ENCODE measurements at places on chromosomes 1 and 21.
A peak's percentile ranks its signal among the peaks of the same experiment; 100 is the strongest.

GRCh38 chr1:219086956-219087469, 86.7 kb upstream of the LYPLAL1 start:
- no peak for DNase-seq

DNA sequence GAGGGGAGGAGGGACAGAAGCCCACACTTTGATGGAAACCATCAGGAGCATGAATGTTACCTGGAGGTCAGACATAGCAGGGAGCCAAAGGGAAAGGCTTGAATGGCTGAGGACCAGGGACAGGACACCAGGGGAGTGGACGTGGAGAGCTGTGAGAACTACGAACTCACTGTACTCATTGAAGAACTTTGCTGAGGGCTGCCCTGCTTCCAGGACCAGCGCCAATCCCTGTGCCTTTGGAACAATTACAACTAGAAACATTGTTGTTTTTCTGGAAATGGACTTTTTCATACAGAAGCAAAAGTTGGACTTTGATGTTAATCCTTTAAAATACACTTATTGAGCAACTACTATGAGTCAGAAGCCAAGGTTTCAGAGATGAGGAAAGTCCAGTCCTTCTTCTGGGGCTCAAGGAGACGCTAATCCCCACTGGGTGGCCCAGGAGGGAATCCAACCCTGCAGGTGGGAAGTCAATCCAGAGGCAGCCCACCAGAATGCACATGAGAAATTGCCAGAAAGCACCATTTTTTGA, 12.9 kb downstream of the TSPAN2 start:
- DNase-seq, result no peak

DNA sequence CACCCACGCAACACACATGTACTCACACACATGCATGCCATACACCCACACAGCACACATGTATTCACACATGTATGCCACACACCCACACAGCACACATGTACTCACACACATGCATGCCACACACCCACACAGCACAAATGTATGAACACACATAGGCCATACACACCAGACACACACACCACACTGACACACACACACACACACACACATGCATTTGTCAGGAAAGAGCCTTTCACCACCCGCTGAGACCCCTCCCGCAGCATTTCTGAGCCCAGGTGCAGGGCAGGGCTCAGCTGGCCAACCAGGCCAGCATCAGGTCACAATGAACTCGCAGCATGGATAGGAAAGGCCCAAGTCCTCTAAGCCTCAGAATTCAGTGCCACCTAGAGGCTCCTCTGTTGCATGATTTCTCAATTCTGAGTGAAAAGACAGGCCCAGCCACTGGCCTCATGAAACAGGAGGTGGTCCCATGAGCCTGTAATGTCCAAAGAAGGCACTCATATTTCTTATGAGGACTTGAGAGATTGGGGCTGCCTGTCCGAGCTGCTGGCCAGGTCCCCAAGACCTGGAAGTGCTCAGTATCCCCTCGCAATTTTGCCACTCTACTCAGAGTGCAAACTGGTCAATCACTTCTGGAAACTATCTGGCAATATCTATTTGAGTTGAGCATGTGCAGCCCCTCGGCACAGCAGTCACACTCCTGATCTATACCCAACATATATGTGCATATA, 57.3 kb downstream of the PSMG1 start:
- DNase-seq, result peak; percentile 43

- no peak for DNase-seq
Measured at GRCh38 chr1:72278461-72278860, 3.9 kb downstream of the NEGR1 start.

GRCh38 chr1:181390410-181391077, 92.8 kb upstream of the CACNA1E start:
- no peak for DNase-seq

DNA sequence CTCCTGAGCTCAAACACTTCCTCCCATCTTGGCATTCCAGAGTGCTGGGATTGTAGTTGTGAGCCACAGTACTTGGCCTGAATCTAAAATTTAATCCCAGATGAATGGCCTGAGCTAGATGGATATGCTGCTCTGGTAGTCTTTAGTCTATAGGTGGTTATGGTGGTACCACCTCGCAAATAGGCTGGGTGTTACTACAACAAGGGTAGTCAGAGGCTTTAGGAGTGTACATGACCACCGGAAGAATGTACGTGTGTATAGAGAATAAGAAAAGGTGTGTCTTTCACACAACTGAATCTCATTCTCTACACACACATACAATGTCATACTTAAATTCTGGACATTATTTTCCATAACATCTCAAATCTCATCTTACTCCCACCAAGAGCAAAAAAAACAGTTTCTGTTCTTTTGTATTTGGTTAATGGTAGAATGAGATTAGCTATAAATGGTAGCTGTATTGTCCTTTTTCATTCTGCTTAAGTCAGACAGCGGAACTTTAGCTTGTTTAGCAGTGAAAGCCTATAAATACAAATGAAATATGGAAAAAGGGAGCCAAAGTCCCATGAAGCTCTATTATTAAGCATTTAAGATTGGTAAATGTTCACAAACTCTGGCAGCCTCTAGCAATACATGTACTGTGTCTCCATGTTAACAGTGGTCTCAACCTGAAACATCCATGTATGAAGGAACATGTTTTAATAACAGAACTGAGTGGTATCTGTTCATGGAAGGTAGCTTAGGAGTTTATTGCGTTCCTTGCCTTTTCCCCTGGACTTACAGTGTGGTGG, 16.2 kb downstream of the CAP1 start:
- DNase-seq, result no peak

DNA sequence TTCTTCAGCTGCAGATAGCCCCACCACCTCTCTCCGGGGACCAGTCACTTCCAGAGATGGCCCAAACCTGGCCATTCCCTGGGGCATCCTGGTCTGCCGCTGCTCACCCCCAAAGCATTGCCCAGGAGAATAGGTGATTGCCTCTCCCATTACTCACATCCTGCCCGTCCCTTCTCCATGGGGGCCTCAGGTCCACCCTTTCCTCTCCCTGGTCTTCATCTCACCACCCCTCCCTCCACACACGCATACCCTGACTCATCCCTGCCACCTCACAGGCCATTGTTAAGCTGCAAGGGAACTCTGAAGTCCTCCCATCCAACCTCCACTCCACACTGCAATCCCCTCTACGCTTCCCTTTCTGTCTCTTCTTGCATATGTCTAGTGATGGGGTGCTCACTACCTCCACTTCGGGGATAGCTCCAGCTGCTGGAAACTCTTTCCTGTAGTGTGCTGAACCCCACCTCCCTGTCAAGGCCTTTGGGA, at the start of gene PLEKHG5:
Gene PLEKHG5, minus strand, starts transcription at position 188 of the 483 bp plus-strand sequence. CDS start 14,096 bp downstream, outside the sequence.
- peak; percentile 43 for DNase-seq

- DNase-seq, result no peak
Measured at GRCh38 chr1:33094486-33094885, 13.5 kb downstream of the AZIN2 start.

- DNase-seq, result no peak
Measured at GRCh38 chr1:36085686-36086526, 2.0 kb downstream of the TEKT2 start.

- no peak for DNase-seq
Measured at GRCh38 chr1:222817529-222817928, 2.7 kb downstream of the DISP1 start.

GRCh38 chr21:34574601-34575529, 40.0 kb downstream of the RCAN1 start:
- DNase-seq, result no peak

DNA sequence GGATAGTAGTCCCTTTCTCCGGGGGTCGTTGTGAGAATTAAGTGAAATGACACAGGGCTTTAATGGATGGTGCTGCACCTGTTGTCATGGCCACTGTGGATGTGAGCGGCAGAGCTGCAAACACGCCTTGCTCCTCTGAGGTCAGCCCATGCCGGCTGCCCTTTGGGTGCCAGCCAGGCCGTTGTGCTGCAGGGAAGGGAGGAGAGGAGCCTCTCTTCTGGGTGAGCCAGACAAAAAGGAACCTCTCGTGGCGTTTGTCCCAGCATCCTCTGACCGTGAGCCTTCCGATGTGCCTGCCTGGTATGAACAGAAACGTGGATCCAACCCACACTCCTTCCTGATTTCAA, 383.0 kb upstream of the VAMP3 start:
- DNase-seq, result no peak

DNA sequence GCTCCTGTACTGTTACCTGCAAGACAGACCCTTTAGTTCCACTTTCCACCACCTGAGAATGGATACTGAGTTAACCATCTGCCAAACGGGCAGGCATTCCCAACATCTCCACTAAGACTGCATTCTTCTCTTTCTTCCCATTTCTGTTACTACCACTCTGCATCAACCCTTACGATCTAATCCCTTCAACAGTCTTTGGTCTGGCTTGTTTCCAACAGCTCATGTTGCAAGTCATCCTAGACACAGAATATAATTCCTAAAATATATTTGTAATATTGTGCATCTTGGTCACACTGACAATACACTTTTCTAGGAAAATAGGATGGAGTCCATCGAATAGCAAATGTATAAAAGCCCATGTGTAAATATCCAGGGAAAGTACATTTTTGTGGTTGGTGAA, 166.7 kb downstream of the SIPA1L2 start:
- DNase-seq, result no peak

- no peak for DNase-seq
Measured at GRCh38 chr1:112263042-112263441, 133.0 kb upstream of the CTTNBP2NL start.

- peak; percentile 98 for DNase-seq
Measured at GRCh38 chr1:156801409-156802121, 15.1 kb downstream of the SH2D2A start.

DNA sequence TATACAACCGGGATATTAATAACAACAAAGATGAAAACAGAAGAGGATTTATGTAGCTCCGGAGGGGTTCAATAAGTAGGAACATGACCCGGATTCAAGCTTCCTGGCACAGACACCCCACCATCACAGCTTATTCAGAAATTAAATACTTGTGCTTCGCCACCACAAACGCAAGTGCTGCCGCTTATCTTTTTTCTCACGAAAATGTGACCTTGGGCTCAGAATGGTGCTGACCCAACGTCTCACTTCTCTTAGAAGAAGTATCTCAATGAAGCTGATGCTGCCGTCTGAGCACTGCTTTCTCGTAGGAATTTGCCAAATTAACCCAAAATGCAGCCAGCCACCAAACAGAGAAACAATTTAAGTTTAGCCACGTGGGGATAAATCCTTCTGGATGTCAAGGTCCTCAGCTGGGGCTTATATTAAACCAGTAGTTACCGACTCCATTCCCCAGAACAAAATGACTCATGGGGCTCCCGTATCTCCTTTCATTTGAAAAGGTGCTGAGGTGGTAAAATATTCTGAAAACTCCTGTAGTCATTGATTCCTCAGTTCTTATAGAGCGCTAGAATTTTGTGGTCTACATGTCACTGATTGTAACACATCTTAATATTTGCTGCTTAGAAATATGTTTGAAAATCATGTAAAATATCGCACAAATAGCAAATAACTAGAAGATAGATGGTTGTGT, 466.7 kb downstream of the SMYD3 start:
- no peak for DNase-seq

- DNase-seq, result no peak
Measured at GRCh38 chr1:156429313-156430060, 60.5 kb downstream of the RHBG start.

GRCh38 chr1:150981177-150981804, 801 bp upstream of the ANXA9 start:
- no peak for DNase-seq

GRCh38 chr1:30661311-30661710, 62.1 kb downstream of the MATN1 start:
- DNase-seq, result no peak

DNA sequence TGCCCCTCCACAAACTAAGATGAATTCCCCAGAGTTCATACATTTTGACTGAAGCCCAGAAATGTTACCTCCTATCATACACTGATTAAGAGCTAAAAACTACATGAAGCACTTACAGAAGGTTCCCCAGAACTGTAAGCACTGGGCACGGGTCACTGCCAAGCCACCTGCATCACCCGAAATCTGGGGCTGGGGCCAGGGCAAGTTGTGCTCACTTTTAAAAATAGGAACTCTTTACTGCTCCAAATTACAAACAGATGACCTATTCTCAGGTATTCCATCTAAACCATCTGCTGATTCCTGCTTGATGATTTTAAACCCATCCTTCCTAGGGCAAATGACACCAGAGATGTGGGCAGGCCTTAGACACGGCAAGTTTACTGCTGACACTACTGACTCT, 4.8 kb downstream of the SETD4 start:
- DNase-seq, result no peak

DNA sequence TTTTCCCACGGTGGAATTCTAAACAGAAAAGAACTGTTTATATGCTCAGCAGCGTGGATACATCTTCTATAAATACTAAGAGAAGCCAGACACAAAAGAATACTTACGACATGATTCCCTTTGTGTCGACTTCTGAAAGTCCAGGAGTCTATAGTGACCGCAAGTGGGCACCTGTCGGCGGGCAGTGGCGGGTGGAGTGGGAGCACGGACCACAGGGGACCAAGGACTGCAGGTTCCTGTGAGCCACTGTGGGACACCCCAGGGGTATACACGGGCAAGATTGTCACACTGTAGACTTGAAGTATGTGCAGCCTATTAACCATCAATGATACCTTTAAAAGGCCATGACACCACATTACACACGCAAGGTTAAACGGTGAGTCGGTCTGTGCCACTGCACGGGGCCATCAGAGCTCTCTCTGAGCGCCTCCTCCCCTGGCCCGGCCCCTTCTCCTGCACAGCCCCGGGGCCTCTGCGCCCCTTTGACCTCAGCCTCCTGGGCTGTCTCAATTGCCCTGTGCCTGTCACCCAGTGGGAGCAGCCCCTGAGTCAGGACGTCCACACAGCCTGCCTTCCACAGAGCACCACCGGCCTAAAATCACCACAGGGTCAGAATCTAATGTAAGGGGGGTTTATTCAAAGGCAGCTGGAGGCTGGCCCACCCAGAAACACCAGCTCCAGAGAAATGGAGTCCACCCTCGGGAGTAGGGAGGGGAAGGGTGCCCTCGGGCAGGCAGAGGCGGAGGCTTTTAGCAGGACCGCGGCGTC, 90.0 kb upstream of the COL6A1 start:
- DNase-seq, result no peak

- no peak for DNase-seq
Measured at GRCh38 chr1:6185635-6186382, 5.7 kb upstream of the CHD5 start.

DNA sequence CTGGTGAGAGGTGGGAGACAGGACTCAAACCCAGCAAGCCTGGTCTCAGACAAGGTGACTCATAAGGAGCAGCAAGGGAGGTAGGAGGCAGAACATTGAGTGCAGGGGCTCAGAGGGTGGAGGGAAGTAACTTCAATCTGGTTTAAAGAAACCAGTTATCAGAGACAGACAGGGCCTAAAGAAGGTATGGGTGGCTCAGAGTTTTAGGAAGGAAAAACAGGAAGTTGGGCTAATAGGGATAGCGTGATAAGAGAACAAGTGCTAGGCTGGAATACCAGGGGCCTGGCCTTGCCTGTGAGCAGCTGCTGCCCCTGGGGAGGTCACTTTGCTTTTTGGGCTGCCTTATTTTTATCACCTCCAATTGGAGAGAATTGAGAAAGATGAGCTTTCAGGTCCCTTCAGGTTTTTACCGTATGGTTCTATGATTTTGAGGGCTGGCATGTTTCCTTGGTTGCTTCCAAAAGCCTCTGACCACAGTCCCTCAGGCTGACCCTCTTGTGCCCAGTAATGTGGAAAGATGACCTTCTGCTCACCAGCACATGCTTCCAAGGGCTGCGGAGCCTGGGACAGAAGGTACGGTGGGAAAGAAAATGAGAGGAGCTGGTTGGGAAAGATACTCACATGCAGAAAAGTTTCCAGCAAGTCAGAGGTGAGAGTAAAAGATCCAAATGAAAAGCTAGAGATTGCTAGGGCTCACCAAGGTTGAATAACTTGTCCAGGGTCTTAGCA, 77.0 kb downstream of the DDR2 start:
- DNase-seq, result no peak

- peak; percentile 20 for DNase-seq
Measured at GRCh38 chr1:1573843-1574720, 581 bp downstream of the SSU72 start.

GRCh38 chr1:95642035-95642434, 408.0 kb downstream of the RWDD3 start:
- DNase-seq, result no peak
